NB4 (cell line): ENCODE measurements at places on chromosomes 2 and 18.

DNA sequence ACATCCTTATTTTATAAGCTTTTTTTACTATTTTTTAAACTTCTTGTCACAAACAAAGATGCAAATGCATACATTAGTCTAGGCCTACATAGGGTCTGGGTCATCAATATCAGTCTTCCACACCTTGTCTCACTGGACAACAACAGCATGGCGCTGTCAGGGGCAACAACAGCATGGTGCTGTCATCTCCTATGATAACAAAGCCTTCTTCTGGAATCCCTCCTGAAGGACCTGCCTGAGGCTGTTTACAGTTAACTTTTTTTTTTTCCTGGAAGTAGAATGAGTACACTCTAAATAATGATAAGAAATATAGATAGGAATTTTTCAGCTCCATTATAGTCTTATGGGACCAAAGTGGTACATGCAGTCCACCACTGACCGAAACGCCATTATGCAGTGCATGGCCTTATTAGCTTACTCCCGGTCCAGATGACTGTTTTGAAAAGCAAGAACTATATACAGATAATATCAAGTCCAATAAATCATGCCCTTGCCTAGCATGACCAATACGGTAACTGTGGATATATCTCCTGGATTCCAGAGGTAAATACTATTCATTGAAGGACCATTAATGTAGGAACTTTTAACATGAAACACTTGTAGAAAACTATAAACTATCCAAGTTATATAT, 38.4 kb downstream of the TCF4 start:
- DNase-seq: no peak

DNA sequence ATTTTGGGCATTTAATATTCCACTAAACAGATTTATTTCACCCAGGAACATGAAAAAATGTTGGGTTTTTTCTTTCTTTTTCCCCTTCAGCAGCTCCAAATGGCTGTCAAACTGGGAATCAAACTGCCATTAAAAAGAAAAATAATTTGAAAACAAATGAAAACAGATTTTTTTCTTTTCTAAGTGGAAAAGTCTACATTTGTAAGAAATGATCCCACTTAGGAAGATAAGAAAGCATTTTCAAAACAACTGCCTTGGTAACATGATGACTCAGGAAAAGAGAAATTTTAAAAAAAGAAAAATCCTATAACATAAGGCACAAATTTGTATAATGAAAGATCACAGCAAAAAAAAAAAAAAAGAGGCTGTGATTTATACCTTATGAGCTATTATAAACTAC, 20.0 kb downstream of the ZNF521 start:
- DNase-seq: no peak

GRCh38 chr2:88038263-88039105, 17.1 kb downstream of the KRCC1 start:
- peak; percentile 38 for DNase-seq

- no peak for DNase-seq
Observed at GRCh38 chr2:17816396-17817245, at the start of gene MSGN1. Gene MSGN1, plus strand, starts transcription at chr2:17816460. Its CDS starts 59 bp downstream, at chr2:17816519.

DNA sequence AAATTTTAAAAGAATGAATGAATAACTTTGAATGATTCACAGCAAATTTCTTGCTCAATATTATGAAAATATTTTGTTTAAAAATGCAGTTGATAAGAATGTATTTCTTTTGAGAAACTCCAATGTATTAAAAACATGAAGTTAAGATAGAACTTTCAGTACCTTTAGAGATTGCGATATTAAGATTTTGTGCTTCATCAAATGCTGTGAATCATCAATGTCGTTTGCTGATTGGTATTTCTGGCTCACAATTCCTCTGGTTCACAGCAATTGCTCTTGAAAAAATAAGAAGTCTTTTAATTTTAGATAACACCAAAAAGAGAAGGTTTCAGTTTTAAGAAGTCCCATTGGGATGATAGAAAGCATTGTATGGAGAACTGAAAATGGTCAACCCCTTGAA, 228.7 kb downstream of the IKZF2 start:
- DNase-seq: no peak

GRCh38 chr2:29981402-29981801, 60.0 kb upstream of the ALK start:
- no peak for DNase-seq

GRCh38 chr2:199988151-199988550, 32.8 kb downstream of the MAIP1 start:
- no peak for DNase-seq

- DNase-seq: no peak
Observed at GRCh38 chr2:146820672-146821071, 1024.2 kb upstream of the ACVR2A start.

DNA sequence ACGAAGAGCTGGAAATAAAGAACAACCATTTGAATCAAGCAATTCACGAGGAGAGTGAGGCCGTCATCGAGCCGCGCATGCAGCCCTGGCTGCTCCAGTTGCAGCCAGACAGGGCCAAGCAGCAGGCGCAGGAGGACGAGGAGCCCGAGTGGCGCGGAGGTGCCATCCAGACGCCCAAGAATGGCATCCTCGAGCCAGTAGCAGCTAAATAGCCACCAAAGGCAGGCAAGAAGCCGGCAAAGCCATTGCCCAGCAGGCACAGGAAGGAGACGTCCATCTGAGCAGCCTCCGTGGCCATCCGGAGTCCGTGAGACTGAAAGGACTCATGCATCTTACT, 8.9 kb upstream of the CHST10 start:
- DNase-seq: no peak

GRCh38 chr2:174535757-174536703, 49.2 kb upstream of the GPR155 start:
- DNase-seq: no peak

DNA sequence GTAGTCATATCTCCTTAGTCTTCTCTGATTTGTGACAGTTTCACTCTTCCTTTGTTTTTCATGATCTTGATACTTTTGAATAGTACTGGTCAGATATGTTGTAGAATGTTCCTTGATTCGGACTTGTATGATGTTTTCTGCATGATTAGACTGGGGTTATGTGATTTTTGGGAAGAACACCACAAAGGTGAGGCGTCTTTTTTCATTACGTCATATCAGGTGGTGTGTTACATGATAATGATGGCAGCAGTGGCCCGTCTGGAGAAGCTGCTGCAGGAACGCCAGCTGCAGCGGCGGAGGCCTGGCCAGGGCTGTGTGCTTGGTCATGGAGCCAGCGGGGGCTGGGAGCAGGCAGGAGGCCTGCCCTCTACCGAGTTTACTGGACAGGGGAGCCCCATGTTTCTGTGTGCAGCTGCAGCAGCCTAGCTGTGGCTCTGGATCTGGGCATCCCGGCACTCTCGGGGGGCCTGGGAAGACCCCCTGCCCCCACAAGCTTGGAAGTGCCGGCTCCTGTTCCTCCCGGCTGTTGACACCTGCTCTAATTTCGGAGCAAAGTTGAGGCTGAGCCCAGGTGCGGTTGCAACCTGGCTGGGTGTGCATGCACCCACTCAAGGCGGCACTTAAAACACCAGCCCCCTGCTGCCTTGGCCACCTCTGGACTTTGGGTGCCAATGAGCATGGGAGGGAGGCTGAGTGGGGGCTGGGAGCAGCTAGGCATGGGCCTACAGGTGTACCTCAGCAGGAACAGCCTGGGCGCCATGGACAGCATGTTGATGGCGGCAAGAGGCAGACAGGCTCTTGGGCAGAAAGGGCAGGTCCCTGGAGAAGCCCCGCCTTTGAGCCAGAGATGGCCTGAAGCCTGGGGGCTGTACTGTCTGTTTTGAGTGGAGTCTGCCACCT, 26.1 kb downstream of the SLC4A10 start:
- no peak for DNase-seq

- no peak for DNase-seq
Observed at GRCh38 chr2:30326497-30326896, 95.2 kb downstream of the LBH start.

- DNase-seq: no peak
Observed at GRCh38 chr2:218708086-218708485, 2.5 kb upstream of the TTLL4 start.

DNA sequence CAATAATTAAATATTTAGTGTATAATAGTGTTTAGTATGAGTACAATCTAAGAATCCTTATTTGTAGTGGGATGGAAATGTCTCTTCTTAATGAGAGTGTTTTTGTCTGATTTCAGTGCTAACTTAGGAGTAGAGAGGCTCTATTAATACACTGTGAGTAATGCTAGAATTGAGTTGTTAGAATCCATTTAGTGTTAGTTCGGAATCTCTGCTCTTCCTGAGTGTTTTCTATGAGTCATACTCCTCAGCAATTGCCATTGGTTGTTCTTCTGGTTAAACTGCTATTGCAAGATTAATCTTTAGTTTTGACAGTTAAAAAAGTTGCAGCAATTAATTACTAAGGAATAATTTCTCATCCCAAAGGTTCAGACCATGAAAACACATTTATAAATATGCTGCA, 828.6 kb upstream of the POU3F3 start:
- DNase-seq: no peak

DNA sequence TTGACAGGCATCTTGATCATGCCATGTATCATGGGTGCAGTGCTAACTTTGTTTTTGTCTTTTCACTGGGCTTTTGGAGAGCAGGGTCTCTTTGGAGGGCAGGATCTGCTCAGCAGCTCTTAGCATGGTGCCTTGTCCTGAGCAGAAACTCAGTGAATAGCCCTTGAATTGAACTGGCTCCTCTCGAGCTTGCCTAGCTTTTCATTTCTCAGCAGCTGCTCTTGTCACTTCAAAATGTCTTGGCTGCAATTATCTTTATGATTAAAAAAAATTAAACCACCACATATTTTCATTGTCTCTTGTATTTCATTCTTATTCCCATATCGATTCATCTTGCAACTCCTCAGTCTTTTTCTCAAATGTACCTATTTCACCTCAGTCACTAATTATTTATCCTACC, 50.5 kb downstream of the CCDC85A start:
- no peak for DNase-seq

- DNase-seq: no peak
Observed at GRCh38 chr2:235898766-235899165, 269.4 kb downstream of the GBX2 start.

DNA sequence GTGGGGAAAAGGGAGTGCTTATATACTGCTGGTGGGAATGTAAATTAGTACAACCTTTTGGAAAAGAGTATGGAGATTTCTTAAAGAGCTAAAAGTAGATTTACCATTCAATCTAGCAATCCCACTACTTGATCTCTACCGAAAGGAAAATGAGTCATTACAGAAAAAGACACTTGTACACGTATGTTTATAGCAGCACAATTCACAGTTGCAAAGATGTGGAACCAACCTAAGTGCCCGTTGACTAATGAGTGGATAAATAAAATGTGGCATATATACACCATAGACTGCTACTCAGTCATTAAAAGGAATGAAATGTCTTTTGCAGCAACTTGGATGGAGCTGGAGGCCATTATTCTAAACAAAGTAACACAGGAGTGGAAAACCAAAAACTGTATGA, 29.5 kb downstream of the FLACC1 start:
- DNase-seq: no peak

DNA sequence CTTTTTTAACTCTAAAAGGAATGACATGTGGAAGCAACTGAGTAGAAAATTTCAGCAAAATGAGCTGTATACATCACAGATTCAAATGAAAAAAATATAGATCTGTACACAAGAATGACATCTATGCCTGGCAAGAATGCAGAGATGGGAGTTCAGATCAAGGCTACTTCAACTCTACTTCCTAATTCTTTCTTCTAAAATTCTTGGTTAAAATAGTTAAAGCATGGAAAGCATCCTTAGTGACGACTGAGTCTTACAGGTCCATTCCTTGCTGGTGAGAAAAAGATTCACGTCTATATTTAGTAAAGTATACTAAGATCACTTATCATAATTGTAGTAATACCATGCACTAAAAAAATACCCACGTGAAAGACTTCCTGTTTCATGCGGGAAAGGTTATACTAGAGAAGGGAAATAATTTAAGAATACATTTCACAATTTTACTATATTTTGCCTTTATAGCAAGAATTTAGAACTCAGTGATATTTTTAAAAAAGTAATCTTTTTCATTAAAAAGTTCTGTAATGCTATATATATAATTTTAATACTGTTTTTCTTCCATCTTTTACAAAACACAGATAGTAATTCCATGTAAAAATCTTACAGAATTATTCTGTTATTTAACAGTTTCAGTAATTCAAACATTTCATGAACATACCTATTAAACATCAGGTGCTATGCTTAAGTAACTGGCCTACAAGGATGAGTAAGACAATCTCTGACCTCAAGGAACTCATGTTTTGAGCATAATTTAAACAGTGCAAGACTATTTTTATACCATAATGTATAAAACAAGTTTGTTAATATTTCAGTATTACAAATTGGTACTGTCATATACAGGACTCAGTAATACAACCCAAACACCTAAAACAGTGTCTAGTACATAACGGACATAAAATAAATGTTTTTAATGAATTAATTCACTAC, 159.6 kb downstream of the BAZ2B start:
- no peak for DNase-seq

- DNase-seq: no peak
Observed at GRCh38 chr2:150759531-150759930, 272.1 kb upstream of the RND3 start.

GRCh38 chr2:68044099-68044498, 18.7 kb downstream of the C1D start:
- no peak for DNase-seq

GRCh38 chr18:6949800-6950586, 167.6 kb downstream of the LAMA1 start:
- no peak for DNase-seq

DNA sequence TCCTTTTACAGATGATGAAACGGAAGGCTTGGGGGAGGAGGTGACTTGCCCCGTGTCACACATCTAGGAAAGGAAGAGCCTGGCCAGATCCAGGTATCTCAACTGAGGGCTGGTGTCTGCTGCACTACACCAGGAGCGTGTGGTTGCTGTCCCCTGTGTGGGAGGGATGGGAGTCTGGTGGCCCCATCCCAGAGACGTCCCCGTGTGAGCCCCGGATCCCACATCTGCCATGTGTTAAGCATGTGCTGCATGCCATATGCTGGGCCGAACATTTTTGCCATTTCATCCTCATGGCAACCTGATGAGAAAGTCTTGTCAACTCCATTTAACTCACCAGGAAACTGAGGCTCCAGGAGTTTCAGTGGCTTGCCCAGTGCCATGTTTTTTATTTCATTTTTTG, 4.2 kb downstream of the GAREM2 start:
- DNase-seq: no peak

- DNase-seq: no peak
Observed at GRCh38 chr2:26613241-26614215, 27.6 kb downstream of the CIB4 start.

DNA sequence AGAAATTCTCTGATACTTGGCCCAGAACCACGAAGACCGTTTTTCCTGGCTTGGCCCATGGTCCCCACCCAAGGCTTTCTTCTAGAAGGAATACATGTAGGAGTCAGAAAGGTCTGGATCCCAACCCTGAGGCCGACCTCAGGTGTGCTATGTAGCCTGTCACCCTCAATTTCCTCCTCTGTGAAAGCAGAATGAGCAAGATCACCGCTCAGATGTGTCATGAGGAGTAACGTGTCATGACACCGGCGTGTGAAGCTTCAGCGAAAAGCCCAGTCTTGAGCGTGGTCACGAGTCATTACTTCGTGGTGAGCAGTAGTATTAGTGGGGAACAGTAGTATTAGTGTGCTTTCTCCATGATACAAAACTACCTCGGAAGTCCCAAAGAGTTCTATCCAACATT, 103.4 kb downstream of the ALPK2 start:
- no peak for DNase-seq
